Non-pigmented ciliary epithelial cell (primary cell): ENCODE measurements at places on chromosomes 5 and 9.
A peak's percentile ranks its signal among the peaks of the same experiment; 100 is the strongest.

GRCh38 chr5:20020247-20020646, 32.2 kb upstream of the CDH18 start:
- DNase-seq = no peak

- no peak for DNase-seq
Observed at GRCh38 chr5:60338846-60339245, 361.1 kb downstream of the DEPDC1B start.

- DNase-seq = no peak
Observed at GRCh38 chr5:76974785-76975184, 21.9 kb downstream of the CRHBP start.

GRCh38 chr5:129440424-129440823, 19.7 kb upstream of the ADAMTS19 start:
- no peak for DNase-seq

DNA sequence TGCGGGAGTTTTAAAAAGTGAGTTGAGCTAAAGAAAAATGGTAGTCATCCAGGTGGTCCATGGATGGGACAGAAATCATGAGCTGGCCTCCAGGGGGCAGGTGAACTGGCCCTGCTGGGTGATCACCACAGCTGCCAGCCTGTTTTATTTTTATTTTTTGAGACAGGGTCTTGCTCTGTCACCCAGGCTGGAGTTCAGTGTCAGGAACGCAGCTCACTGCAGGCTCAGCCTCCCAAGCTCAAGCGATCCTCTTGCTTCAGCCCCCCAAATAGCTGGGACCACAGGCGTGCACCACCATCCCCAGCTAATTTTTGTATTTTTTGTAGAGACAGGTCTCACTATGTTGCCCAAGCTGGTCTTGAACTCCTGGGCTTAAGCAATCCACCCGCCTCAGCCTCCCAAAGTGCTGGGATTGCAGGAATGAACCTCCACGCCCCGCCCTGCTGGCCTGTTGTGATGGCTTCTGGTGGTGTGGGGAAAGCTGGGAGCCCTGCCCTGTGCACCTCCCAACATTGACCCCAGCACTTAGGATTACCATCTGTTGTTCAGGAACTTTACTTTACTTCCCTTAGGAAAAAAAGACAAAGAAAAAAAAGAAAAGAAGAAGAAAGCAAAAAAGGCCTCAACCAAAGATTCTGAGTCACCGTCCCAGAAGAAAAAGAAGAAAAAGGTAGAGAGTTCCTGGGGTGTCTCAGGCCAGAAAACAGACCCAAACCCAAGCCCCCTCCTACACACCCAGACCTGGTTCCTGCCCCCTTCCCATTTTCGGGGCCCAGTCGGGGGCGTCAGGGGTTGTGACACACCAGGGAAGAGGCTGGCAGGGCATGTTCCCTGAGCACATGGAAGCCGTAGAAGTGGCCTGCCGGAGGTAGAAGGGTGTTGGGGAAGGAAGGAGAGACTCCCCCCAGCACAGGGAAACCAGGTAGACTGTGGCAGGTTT, 14.7 kb downstream of the CD74 start:
- no peak for DNase-seq

DNA sequence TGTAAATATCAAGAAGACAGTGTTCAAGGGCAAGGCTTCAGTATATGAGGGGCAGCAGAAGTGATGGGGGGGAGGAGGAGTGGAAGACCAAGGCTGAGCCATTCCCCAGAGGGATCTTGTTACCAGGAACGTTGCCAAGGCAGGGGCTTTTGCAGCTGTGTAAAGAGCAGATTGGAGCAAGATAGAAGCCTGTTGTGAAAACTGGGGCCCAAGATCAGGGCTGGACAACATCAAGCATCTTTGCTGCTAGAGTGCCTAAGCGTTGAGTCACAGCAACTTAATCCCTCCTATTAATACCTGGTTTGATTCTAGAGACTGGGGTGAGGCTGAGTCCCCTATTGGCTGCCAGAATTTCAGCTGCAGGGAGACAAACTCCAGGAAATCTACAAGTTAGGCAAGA, 18.4 kb upstream of the ERCC6L2 start:
- DNase-seq = peak; percentile 65

DNA sequence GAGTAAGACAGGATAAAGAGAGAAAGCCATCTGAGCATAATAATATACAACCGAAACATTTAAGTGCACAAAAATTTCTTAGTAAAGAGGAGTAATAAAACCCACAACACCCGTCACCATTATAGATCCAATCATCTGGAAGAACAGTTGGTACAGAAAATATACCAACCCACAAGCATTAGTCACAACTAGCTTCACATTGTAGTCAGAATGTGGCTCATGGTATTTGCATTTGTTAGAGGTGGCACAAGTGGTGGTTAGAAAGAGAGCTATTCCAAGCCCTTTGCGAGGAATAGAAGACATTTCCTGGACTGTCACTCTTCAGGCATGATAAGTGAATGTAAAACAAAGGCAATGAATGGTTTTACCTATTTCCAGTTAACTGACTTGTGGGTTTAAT, 677.5 kb upstream of the ST8SIA4 start:
- peak; percentile 6 for DNase-seq

DNA sequence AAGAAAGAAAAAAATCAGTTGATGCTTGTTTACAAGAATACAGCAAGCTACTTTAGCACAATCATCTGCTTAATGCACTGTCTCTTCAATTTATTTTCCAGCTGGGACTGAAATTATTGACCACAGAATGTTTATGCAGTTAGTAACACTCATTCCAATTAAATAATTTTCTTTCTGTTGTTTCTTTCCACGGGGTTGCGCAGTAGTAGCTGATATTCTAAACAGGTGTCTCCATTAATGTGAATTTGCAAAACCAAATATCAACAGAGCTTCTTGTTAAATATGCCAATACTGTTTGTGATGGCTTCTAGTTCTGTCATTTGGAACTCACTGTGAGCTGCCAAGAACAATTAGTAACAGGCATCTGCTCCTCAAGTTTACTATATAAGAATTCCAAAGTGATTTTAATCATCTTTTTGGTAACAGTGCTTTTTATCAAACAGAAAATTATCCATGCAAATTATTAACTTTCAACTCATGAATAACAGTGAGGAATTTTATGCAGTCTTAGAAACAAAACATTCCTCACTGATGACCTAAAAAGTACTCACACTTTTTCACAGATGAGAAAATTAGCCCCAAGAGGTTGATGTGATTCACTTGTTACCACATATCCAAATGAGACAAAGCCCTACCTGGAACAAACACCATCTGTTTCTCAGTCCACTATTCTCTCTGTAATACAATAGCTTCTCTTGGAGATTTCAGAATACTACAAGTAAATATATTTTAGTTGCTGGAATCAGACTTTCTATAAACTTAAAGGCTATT, 567.6 kb upstream of the RGMB start:
- DNase-seq = peak; percentile 34

- no peak for DNase-seq
Observed at GRCh38 chr9:88831713-88832407, 159.4 kb upstream of the S1PR3 start.

- DNase-seq = no peak
Observed at GRCh38 chr5:100828071-100828897, 74.8 kb downstream of the ST8SIA4 start.

DNA sequence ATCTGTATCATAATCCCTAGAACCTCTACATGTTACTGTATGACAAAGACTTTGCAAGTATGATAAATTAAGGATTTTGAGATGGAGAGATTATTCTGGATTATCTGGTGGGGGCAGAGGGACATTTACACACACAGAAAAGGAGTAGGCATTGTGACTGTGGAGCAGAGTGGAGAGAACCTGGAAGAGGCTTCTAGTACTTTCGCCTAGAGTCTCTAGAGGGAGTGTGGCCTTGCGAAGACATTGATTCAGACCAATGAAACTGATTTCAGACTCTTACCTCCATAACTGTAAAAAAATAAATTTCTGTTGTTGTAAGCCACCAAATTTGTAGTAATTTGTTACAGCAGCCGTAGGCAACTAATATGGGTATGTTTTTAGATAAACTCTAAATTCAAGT, 45.9 kb downstream of the CSNK1G3 start:
- DNase-seq = no peak

DNA sequence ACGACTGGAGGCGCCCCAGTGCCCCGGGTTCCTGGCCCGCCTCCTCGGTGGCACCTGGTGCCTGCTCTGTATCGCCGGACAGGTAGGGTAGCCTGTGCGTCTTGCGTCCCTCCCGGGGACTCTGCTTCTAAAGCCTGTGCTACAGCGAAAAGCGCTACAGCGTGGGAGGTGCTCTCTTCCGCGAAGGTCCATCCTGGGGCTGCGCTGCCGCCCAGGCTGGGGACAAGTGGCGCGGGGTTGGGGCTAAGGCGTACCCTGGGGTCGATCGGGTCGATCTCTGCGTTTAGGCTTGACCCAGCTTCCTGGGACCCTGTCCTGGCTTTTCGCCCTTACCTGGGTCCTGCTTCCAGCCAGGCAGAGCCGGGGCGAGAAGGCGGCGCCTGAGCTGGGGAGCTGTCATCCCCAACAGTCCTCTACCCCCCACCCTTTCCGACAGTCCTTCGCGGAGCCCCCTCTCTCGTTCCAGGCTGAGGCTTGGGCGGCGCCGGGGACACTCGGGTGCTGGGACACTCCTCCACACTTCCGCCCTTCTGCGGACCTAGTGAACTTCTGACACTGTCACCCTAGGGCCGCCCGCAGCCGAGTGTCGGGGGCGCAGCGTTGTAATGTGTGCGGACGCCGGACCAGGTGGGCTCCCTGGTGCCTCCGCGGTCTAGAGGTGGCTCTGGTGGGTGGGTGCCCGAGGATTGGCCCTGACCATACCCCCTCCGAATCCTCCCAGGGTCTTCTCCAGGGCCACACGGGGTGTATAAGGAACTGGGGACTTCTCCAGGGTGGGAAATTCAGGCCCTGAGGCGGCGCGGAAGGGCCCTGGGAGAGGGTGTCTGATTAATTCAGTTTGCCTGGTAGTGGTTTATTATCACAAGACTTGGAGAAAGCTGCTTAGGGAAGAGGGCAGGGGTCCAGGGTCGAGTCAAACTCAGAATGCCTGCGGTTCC, 328.2 kb downstream of the SH3GL2 start:
- no peak for DNase-seq

GRCh38 chr9:112699230-112699629, 18.7 kb downstream of the INIP start:
- no peak for DNase-seq

DNA sequence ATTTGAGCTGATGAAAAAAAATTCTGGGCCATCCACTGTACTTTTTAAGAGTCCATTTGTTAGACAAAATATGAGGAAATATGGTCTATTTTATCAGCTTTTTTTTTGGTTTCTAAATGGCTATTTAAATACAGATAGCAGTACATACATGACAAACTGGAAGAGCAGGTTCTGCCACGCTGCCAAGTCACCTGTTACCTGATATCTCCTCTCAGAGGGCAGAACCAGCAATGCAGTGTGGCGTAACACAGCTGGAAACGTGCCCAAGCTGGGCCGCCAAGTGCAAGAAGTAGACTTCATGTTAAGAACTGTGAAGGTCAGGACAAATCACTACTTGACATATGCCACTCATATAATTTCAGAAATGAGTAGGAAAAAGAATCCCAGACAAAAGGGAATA, 8.1 kb downstream of the MCIDAS start:
- no peak for DNase-seq

- DNase-seq = no peak
Observed at GRCh38 chr9:90964101-90965020, 162.7 kb downstream of the SYK start.

- DNase-seq = no peak
Observed at GRCh38 chr5:162474239-162474638, 406.7 kb downstream of the GABRG2 start.

DNA sequence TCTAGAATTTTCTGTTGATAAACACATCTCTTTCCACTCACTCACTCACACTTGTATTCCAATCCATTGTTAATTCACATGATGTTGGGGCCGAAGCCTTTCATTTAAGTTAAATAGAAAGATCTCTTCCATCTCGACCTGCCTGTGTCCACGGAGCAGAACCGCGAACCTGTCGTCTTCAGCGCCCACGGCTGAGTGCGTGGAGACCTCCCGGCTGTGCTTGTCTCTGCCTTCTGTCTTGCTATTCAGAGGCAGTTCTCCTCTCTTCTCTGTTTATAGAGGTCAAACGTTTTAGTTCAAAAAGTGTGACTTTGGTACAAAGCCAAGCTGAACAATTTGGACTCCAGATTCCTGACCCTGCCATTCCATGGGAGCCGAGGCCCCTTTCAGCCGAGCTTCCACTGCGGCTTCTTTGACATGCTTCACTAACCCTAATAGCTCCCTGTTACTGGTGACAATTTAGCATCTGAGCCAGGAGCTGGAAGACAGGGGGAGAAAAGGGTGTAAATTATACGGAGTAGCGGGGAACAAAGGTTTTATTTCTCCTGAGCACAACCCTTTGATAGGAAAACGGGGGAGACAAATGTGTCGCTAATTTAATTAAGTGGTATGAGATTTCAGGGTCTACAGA, 314.4 kb upstream of the IRX4 start:
- DNase-seq = no peak

DNA sequence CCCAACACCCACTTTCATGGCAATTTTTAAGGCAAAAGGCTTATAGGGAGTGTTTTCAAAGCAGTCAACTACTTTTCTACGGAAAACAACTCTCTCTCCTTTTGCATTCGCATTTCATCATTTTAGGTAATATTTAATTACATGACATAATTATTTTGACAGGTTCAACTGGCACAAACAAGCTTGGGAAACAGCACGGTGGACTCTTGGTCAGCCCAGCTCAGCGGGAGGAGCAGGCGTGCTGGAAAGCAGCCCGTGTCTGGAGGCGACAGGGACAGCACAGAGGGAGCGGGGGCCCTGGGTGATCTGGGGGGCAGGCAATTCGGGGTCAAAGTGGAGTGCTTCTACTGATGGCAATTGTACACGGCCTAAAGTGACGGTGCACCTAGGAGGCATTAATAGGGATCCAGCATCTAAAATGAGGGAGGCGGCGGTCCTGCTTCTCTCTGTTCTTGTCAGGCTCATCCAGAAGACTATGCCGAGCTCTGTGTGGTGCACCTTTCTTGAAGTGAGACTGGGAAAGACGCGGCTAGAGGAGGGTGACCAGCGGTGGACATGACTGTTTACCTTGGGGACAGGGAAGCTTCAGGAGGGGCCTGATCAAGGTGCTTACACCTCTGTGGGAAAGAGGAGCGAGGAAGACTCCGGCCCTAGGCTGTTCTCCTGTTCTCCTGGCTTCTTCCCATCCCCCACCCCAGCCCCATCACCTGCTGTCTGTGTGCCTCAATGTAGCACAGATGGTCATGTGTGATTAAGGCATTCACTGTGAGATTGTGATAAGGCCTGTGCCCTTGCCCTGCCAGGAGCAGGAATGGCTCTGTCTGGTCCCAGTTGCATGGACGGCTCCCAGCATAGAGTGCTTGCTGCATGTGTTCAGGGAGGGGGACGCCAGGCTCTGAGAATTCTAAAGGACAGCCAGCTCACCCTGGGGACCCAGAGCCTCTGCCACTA, 3.4 kb downstream of the MYMK start:
- DNase-seq = no peak

GRCh38 chr9:80437091-80437640, 865.4 kb downstream of the TLE4 start:
- no peak for DNase-seq

- no peak for DNase-seq
Observed at GRCh38 chr9:112582371-112583262, 96.0 kb downstream of the KIAA1958 start.

DNA sequence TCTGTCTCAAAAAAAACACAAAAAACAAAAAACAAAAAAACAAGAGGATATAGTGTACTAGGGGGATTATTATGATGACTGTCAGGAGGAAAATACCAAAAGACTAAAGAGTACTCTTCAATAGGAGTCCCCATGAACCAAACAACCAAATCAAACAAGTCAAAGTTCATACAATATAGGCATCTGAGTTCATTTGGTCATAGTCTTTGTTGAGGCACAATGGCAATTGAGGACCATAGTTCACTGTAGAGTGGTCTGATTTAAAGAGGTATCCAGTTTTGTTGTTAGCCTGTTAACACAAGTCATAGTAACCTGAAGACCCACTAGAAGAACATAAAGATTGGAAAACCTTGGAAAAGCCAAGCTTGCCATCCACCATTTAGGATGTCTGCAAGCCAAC, 11.3 kb upstream of the UBTD2 start:
- no peak for DNase-seq
